ENCODE measurements at places on chromosomes 11 and 22.

DNA sequence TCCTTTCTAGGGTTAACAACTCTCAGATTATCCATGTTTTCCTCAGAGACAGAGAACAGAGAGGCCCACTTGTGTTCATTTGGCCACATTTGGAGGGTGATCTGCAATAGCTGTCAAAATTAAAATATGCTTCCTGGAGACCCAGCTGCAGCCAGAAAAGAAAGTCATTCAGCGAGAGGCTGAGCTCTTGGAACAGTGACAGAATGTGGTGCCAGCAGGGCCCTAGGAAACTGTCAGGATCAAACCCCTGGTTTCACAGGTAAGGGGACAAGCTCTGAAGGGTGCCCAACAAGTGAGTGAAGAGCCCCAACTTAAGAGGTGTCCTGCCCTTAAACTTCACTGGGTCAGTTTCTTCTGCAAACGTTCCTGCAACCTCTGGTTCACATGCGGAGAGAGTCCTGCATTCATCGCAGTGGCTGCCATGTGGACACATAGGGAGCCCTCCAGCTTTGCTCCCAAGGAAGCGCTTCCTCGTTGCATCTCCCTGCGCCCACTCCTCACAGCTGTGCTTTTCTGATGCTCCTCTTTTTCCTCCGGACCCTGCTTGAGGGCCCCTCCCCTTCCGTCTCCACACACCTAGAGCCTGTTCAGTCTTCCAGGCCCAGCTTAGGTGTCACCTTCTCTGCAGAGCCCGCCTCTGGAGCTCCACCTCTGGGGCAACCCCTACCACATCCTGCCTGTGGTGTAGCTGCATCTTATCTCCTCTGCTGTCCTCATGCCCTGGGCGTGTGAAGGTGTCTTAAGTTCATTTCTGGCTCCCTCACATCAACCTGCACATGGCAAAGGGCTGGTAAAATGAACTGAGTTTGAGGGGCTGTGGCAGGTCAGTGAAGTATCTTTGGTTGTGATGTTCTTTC lies 3.9 kb downstream of the UCP3 start:
- DNase-seq = peak; percentile 91

GRCh38 chr11:200224-201003 lies 6.8 kb downstream of the BET1L start:
- DNase-seq = no peak

GRCh38 chr22:50532824-50533796 lies 3.3 kb upstream of the TYMP start:
- DNase-seq = no peak

DNA sequence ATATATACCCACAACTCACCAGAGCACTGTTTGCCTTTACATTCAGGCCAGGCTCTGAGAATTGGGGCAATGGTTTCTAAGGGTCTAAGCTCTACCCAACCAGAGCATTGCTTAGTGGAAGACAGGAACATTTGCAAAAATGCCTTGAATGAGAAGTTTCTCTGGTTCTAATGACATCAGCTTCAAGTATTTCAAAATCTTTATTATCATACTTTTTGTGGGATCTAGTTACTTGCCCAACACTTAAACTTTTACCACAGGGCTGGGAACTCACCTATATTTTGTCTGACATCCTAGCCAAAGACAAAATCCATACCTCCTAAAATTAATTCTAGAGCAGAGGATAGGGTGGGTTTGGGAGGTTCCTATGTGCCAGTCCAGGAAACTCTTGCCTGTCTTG lies 51.5 kb downstream of the INSC start:
- no peak for DNase-seq

GRCh38 chr11:96217206-96217605 lies 125.8 kb downstream of the MAML2 start:
- DNase-seq = no peak

GRCh38 chr22:37145180-37146050 lies 4.3 kb downstream of the IL2RB start:
- no peak for DNase-seq

- DNase-seq = no peak
Measured at GRCh38 chr22:43198936-43199335, 12.0 kb upstream of the TTLL12 start.

DNA sequence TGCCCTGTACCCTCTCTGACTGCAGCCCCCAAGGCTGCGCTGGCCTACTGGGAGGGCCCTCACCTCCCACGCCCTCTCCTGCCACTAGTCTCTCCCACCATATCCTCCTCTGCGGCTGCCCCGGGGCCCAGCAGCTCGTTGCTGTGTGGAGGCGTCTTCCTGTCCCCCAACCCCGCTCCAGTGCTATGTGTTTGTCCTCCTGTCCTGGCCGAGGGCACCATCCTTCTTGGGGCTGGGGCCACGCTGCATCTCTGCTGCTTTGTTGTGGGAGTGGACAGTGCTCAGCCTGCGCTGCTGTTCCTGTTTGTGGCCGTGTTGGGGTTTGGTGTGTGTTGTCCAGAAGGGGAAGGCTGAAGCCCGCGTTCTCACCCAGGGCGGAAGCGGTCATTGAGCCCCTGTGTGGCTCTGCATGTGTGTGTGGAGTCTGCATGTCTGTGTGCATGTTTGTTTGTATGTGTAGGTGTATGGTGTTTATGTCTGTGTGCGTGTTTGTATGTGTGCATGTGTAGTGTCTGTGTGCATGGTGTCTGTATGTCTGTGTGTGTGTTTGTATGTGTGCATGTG lies 15.7 kb downstream of the TPCN2 start:
- DNase-seq = no peak

DNA sequence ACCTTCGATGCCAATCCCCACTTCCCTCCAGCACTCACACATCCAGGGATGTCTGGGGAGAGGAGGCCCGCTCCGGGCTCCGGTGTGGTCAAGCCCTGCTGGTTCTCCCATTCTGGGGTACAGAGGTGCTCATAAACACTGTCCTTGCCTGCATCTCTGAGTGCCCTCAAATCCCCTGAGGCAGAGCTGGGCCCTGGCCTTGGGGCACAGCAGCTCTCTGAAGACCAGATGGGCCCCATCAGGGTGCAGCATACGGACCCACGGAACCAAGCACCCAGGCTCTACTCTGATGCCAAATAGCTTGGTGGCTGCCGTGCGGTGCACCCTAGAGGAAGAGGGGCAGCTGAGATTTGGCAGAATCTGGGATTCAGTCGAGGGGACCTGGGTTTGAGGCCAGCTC lies 35.7 kb upstream of the NNMT start:
- DNase-seq = no peak

- DNase-seq = no peak
Measured at GRCh38 chr11:103988595-103988969, 47.9 kb upstream of the DDI1 start.

DNA sequence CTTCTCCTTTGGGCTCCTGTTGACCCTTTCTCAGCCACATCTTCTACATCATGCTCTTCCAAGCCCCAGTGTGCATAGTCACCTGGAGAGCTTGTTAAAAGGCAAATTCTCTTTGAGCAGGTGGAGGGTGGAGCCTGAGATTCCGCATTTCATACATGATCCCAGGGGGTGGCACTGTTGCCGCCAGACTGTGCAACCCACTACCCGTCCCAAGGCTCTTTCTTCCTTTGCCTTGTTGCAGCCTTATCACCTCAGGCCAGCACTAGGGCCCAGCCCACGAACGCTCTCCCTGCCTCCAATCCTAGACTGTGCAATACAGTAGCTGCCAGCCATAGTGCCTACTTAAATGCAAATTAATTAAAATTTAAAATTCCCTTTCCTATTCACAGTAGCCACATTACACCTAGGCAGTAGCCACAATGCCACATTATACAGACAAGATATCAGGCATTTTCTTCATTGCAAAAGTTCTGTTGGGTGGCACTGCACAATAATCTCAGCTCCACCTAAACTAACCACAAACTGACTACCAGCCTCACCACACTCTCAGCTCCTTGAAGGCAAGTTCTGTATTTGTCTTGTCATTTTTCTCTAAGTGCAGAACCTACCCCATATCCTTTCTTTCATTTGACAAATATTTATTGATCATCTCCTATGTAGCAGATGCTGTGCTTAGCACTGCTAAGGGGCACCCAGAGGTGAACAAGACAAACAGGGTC lies 4.6 kb upstream of the KCNJ5 start:
- peak; percentile 26 for DNase-seq

GRCh38 chr11:96713301-96713700 lies 323.5 kb downstream of the JRKL start:
- no peak for DNase-seq

DNA sequence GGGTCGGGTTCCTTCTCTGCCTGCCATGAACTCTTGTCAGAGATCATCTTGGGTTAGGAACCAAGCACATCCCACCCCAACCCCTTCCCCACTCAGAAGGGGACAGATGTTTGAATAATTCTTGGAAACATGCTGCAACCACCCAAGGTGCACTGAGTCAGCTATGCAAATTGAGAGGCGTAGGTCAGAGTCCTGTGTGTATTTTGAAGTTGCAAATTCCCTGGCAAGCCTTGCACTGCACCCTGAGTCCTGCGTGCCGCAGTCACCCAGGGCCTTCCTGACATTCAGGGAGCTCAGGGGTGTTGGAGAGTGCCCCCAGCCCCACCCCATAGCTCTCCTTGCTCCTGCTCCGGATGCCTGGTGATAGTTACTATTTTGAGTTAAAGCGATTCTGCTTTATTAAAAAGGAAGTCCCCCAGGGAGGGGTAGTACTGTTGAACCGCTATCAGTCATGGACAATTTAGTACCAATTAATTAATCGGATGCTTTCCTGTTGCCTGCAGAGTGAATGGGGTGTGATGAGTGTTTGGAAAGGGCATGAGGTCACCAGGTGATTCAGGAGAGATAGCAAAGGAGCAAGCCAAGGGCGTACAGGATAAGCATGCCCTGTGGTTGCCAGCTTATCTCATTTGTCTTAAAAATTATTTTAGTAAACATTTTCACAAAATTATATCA lies 123.7 kb downstream of the GRIK4 start:
- DNase-seq = no peak

DNA sequence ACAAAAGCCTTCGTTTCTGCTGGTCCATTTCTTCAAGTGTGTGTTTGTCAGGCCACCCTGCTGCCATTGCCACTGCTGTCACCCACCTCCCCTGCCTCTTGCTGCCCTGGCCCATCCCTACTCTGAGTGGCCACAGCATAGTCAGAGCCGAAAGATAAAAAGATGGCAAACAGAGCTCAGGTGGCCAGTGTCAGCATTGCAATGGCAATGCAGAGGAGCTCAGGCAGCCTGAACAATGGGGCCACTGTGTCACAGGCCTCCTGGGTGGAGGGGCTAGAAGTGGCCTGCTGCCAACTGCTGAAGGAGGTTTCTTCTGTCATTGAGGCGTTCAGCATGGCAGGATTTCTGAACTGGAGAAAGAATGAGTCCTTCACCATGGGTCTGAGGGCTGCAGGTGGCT lies 137.1 kb downstream of the CSNK2A3 start:
- no peak for DNase-seq

- no peak for DNase-seq
Measured at GRCh38 chr11:10975287-10975721, 117.5 kb upstream of the ZBED5 start.

- DNase-seq = no peak
Measured at GRCh38 chr11:76265771-76266241, 59.5 kb upstream of the WNT11 start.

DNA sequence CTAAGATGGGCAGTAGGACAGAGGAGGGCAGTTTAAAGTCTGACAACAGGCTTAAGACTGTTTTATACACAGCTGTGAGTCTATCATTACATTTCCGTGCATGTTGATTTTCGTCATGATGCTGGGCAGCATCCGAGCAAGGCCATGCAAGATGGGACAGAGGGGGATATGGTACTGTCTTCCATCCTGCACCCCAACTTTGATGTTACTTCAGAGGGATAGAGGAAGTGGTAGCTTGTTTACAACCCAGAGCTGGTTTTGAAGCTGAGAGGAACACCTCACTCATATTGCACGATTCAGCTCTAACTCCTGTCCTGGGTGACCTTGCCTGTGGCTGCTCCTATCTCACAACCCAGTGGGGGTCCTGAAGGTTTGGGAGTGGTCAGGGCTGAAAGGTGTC lies 3.0 kb upstream of the SORL1 start:
- no peak for DNase-seq

GRCh38 chr22:17119481-17120202 lies 1.5 kb downstream of the TMEM121B start:
- DNase-seq = peak; percentile 23

GRCh38 chr11:104120493-104121137 lies 43.3 kb downstream of the PDGFD start:
- no peak for DNase-seq

All from activated CD4-positive, alpha-beta T cell treated with anti-CD3 and anti-CD28 coated beads, Interleukin-10, Interleukin-2, amounts not matched to agents 100 ng/mL and 50 ng/mL, durations not matched to agents 16 hours and 8 hours (primary cell).